ENCODE measurements at places on chromosomes 3 and 15. TPM values are rescaled to one million over a fixed set of nuclear protein-coding genes. Genes with fewer than 3 reads are reported as not detected.

The ARGFX gene
- not detected for total RNA-seq

The AADAC gene
- total RNA-seq, result 2.7 TPM

The SERINC4 gene
- 0.18 TPM for total RNA-seq

The SMCO1 gene
- 28.5 TPM for total RNA-seq

The CYP8B1 gene
- not detected for total RNA-seq

The SEMA3G gene
- 19.9 TPM for total RNA-seq

The CYP11A1 gene
- 0.29 TPM for total RNA-seq

The GP5 gene
- 0.06 TPM for total RNA-seq

The TLR9 gene
- total RNA-seq, result not detected

The DENND4A gene
- total RNA-seq, result 22.9 TPM

The IGSF11 gene
- total RNA-seq, result 2.2 TPM

The INKA1 gene
- 2.6 TPM for total RNA-seq

The ITIH4 gene
- 5.2 TPM for total RNA-seq

The CIP2A gene
- total RNA-seq, result 2.6 TPM

Measured in left cardiac atrium (tissue), 4 donors.